ENCODE measurements at places on chromosomes 1 and 21.
A peak's percentile ranks its signal among the peaks of the same experiment; 100 is the strongest.

- DNase-seq, result no peak
Measured at GRCh38 chr1:37130221-37130948, 96.1 kb upstream of the GRIK3 start.

DNA sequence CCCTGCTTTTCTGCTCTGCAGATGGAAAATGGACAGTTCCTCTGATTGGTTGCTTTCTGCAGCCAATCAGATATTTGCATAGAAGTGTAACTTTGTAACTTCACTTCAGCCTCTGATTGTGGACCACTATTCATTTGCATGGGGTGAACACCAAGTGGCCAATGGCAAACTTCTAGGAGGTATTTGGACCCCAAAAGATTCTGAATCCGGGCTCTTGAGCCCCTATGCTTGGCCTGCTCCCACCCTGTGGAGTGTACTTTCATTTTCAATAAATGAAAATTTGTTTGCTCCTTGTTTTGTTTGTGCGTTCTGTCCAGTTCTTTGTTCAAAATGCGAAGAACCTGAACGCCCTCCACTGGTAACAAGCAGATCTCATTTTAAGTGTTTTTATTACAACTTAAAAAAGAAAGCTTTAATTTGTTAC lies 6.4 kb upstream of the GSTM4 start:
- no peak for DNase-seq

DNA sequence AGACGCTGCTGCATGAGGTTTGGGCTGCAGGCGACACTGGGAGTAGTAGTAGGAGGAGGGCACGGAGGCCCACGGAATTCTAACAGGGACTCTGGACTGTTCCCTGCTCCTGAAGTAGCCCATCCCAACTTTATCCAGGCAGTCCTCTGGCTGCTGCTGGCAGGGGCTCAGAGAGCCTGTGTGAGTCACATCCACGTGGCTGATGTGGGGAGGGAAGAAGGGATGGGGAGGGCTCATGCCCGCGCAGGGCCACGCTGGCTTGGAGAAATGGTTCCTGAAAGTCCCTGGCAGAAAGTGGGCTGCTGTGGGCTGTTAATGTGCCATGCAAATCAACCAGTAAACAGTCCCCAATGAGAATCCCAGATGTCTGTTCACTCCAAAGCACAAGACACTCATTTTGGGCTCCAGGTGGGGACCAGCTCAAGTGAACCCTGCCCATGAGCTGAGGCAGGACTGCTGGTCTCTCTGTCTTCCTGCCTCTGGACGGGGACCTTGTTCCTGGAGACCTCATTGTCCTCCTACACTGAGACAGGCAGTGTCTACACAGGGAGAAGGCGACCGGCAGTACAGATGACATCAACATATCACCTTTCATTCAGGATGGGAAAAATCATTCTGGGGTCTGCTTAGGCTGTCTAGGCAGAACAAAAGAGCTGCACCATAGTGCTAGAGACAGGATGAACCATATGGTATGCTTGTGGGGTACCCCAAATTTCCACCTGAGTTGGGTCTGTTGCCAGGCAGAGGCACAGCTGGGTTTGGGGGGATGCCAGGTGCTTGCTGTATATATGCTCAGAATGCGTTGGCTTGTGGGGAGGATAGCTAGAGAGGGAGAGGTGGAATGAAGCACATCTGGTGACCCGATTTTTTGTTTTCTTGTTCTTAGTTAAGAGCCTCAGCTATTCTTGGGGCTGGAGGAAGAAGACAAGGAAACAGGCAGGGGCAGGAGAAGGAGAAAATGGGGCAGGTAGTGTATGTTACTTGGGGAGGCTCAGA lies 57.9 kb upstream of the FMOD start:
- DNase-seq, result no peak

GRCh38 chr1:33986390-33987095 lies 122.7 kb downstream of the HMGB4 start:
- DNase-seq, result no peak

DNA sequence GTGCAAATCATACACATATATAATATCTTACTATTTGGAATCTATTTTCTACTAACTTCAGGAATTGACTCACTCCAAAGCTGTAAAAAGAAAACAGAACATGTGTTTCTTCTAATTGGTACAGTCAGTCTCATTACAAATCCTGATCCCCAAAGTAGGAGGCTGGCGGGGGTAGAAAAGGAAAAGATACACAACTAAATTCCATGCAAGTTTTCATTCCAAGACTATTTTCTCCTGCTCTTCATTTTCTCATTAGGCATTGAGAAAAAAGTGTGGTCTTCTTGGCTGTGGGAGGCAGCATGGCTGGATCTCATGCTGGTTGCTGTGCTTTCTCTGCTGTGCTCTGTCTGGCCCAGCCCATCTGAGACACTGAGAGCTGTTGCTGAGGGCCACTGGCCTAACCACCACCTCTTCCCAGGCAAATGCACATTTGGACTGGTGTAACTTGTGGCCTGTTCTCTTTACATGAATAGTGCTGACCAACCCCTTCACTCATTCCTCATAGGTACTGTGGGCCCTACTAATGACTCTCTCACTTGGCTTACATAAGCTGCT lies 1107.5 kb upstream of the B3GALT2 start:
- DNase-seq, result no peak

GRCh38 chr1:228508840-228509415 lies 21.7 kb downstream of the RNF187 start:
- DNase-seq, result no peak

- DNase-seq, result no peak
Measured at GRCh38 chr1:224784265-224785039, 145.0 kb upstream of the DNAH14 start.

GRCh38 chr1:208291923-208292711 lies 47.9 kb upstream of the PLXNA2 start:
- no peak for DNase-seq

- peak; percentile 83 for DNase-seq
Measured at GRCh38 chr1:9717193-9718005, 65.9 kb downstream of the PIK3CD start.

- DNase-seq, result no peak
Measured at GRCh38 chr1:171350594-171350993, 36.6 kb downstream of the FMO4 start.

DNA sequence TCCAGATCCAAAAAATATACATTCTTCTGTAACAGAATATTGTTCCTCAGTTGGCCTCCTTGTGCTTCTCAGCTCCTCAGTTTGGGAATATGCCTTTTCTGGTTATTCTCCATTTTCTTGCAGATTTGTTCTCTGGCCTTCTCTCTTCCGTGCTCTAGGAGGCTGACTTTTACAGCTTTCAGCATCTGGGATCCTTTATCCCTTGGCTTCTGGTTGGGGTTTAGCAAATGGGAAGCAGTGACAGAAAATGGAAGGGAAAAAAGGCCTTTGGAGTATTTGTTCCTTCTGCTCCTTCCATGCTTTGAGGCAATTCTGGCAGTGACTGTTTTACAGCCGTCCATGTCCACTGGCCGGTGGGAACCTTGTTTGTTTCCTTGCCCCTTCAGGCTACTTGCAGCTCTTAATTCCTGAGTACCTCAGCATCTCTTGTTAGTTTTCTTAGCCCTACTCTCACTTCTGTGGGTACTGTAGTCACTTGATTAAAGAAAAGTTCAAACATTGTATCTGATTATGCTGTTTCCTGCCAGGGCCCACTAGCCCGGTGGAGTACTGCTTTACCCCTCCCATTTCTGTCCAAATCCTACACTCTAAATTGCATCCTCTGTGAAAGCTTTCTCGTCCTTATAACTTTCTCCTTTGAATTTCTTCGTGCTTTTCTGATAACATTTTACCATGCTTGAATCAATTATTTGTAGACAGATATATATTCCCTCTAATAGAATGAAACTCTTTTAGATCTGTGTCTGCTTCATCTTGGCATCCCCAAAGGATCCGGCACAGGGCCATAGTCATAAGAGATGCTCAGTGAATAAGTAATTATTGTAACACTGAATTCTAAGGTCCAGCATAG lies 118.2 kb downstream of the OSBPL9 start:
- no peak for DNase-seq

DNA sequence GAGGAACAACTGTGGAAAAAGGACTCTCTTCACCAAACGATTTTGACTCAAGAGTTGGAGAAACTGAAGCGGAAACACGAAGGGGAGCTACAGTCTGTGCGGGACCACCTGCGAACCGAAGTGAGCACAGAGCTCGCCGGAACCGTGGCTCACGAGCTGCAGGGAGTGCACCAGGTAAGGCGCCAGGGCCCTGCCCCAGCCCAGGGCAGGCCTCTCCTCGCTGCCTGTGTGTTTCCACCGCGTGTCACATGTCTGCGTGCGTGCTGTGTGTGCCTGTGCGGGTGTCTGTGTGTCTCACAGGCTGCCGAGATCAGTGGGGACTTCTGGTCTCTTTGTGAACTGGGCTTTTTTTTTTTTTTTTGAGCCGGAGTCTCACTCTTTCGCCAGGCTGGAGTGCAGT lies 43.0 kb downstream of the PCNT start:
- DNase-seq, result no peak

- DNase-seq, result no peak
Measured at GRCh38 chr1:85318217-85318616, 41.8 kb upstream of the BCL10 start.

GRCh38 chr1:23303524-23303923 lies 40.6 kb downstream of the HNRNPR start:
- no peak for DNase-seq

DNA sequence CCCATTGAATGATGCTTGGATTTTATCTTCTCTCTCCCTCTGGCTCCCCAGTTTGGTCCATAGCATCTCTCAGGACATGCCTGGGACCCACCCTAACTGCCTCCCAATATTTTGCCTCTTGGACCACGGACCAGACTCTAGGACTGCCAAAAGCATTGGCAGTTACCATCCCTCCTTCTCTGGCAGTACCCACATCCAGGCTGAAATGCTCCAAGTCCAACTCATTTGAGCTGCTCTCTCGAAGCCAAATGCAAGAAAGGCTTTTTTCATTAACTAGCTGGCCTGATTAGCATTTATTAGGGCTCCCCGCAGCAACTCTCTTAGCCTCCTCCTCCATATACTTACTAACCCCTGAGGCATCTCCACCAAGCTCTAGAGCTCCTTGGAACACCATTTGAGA lies 140.0 kb upstream of the GRIK3 start:
- DNase-seq, result no peak

DNA sequence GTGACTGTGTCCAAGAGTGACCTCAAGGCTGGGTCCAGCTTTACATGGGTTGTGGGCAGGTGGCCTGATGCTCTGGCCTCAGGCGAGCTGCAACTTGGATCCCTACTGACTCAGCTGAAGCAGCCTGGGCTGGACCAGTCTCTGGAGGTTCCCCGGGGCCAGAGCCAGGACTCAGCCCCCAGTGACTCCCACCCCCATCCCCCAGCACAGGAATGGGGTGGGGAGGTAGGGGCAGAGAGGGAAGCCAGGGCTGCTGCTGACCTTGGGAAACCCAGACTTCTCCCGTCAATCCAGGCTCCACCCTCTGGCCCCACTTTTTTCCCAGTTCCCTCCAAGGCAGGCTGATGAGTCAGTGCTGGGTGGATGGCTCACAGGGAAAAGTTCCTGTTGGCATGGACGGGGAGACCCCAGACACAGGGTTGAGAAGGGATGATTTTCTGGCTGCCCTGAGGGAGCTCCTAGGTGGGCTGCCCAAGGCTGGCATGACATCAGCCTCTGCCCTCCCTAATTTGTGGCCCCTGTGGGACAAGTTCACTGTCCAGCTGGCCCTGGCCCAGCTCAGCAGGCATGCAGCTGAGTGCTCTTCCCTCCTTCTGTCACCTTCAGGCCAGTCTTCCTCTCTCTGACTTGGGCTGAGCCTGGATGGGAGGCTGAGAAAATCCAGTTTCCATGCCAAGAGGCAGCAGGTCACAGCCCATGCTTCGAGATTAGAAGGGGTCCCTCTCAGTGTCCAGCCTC lies 2.2 kb downstream of the ZC3H12A start:
- DNase-seq, result no peak

GRCh38 chr1:182249201-182249676 lies 142.4 kb downstream of the GLUL start:
- peak; percentile 37 for DNase-seq

DNA sequence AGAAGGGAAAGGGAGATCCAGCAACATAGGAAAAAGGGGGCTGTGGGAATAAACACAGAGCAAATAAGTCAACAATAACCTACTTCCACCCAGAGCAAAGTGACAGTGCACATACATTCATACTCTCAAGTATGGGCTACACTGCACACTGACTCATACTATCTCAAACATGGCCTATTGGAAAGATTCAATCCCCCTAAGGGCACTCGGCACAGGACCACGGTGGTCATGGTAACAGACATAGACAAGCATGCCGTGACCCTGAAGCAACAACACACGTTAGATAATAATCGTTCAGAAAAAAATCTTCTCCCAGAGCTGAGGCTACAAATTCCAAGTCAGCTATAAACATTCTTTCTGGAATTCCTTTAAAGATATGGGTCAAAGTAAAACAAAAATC lies 16.8 kb upstream of the JAK1 start:
- no peak for DNase-seq

DNA sequence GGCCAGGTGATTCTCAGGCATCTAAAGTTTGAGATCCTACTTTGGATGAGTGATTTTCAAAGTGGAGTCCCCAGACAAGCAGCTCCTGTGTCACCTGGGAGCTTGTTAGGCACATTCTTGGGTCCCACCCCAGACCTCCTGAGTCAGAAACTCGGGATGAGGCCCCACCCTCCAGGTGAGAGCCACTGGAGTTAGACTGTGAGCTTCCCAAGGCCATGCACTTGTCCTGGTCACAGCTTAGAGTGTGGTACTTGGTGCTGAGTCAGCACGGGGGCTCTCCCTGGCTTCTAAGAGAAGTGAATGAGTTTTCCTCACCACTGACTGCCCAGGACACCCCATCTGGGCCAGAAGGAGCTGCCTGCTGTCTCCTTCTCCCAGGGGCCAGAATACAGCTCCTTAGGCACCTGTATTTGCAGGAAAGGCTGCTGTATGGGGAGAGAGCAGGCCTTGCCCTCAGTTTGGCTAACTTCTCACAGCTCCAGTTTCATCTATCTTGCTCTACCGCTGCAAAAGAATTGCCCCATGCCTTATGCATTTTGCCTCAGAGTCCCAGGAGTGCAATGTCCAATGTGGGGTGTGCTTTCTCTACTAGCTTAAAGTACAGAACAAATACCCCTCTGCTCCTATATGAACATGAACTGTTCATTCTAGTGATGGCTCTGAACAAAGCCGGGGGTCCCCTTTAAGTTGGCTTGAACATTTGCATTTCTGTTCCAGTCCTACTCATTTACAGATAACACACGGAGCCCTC lies 98.1 kb downstream of the PSMG1 start:
- DNase-seq, result no peak
